CD4-positive, alpha-beta T cell treated with Interleukin-4 for 4 hours (primary cell): ENCODE measurements at places on chromosomes 7 and 10.

DNA sequence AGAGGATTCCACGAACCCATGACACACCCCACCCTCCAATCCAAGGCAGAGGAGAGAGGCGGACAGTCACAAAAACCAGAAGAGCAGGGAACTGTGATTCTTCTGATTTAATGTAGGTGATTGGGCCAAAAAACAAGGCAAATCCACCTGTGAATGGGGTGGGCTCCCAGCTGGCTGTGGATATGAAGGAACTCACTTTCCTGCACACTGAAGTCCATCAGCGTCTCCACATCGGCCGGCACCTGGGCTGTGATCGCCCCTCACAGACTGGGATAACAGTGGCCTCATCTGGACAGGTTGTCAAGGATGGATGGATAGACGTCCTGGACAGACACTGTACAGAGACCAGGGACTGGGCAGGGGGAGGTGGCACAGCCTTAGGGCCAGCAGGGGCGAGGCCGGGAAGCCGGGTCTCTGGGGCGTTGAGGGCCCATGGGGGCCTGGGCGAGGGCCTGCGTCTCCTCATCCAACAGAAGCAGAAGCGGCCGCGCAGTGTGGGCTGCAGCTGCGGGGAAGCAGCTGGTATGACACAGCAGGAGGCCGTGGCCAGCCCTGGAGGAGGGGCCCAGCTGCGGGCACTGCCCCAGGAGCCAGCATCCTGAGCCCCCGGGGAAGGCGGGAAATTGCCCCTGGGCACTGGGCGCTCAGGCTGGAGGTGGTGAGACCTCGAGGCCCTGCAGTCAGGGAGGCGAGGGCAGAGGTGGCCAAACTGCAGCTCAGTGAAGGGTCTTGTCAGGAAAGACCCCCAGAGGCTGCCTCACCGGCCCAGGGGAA, 54.2 kb downstream of the DIP2C start:
- no peak for DNase-seq

DNA sequence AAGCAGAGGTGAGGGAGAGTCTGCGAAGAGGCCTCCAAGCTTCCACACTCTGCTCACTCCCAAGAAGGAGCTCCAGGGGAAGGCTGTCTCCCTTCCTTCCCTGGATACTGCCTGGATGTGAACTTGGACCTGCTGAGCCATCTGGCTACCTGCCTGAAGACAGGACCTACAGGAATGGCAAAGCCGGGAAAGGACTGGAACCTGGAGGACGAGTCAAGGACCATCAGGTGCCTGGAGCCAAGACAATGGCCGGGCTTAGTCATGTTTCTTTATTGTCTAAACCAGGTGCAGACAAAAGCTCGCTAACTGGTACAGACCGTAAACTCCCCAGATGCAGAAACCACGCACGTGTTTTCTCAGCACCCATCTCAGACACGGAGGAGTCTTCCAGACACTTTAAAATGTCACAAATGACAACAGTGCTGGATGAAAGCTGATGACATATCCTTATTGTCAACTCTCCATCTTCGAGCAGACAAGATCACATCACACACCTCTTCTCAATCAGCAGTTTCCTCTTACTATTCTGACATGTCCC, 12.1 kb downstream of the ASB13 start:
- no peak for DNase-seq

DNA sequence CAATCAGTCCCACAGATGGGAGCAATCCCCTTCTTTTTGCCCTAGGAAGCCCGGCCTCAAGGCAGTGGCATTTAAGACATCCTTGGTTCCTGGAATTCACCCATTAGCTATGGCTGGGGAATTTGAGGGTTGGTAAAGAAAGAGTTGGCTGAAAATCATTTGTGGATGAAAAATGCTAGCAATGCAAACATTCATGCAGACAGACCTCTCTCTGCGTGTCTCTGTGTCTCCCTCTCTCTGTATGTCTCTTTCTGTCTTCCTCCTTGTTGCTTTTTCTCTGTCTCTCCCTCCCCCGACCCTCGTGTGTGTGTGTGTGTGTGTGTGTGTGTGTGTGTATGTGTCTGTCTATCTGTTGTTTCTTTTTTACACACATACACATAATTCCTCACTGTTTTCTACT, 19.4 kb downstream of the LDB3 start:
- DNase-seq: no peak

- peak; percentile 85 for DNase-seq
Observed at GRCh38 chr10:62637249-62638061, 167.1 kb upstream of the ADO start.

DNA sequence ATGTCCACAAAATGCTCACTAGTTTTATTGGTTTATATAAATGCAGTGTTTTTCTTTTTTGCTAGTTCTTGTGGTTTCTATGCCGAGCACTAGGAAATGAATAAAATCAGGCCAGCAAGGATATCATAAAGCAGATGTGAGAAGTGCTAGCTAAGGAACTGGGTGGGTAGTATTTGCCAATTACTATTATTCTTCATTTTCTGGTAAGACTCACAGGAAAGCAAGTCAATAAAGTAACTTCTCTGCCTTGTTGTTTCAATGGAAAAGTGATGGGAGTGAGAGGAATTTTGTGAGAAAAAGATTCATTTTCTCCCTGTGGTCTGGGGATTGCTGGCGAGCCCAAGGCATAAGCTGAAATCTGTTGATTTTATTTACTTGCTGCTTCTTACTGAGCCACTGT, 50.5 kb upstream of the TRIL start:
- DNase-seq: no peak

- DNase-seq: no peak
Observed at GRCh38 chr10:36351159-36351558, 709.1 kb upstream of the FZD8 start.

GRCh38 chr10:47057471-47057870, 146.2 kb downstream of the PTPN20 start:
- no peak for DNase-seq

- DNase-seq: no peak
Observed at GRCh38 chr7:111855161-111855841, 293.0 kb upstream of the IMMP2L start.

GRCh38 chr10:3324612-3325038, 152.0 kb upstream of the PITRM1 start:
- peak; percentile 1 for DNase-seq

GRCh38 chr7:77989981-77990566, 191.5 kb downstream of the PHTF2 start:
- DNase-seq: no peak

DNA sequence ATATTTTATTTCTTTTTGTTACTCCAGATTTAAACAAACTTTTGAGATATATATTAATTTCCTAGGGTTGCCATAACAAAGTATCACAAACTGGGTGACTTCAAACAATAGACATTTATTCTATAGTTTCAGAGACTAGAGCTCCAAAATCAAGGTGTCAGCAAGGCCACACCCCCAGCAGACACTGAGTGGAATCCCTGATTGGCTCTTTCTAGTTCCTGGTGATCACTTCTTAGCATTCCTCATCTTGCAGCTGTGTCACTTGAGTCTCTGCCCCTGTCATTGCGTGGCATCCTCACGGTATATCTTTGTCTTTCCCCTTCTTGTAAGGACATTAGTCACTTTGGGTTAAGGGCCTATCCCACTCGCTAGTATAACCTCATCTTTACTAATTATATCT, 7.6 kb upstream of the SLC26A3 start:
- DNase-seq: no peak

- peak; percentile 17 for DNase-seq
Observed at GRCh38 chr10:17006631-17007417, 122.8 kb downstream of the CUBN start.

DNA sequence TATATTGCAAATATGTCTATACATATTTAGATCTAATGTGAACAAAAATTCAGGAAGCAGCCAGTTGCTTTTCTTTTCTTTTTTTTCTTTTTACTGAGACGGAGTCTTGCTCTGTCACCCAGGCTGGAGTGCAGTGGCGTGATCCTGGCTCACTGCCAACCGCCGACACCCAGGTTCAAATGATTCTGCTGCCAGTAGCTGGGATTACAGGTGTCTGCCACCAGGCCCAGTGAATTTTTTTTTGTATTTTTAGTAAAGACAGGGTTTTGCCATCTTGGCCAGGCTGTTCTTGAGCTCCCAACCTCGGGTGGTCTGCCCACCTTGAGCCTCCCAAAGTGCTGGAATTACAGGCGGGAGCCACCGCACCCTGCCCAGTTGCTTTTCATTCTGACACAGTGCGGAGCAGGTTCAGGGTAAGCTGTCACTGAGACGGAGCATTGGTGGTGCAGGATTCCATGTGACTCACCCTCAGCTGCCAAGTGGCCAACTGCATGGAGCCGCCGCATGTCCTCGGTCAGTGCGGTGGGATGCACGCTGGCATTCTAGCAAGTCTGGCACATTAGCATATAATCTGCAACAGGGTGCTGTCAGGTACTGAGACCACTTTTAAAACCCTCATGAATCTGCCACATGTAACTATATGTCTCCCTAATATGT, 362.7 kb downstream of the DNAJB6 start:
- DNase-seq: no peak
